Activated naive CD8-positive, alpha-beta T cell treated with anti-CD3 and anti-CD28 coated beads, Interleukin-2, amount 10 ng/mL, durations not matched to agents 7 days and 5 days (primary cell): ENCODE measurements at places on chromosomes 1 and 21. TPM values are rescaled to one million over a fixed set of nuclear protein-coding genes. Genes with fewer than 3 reads are reported as not detected.
A peak's percentile ranks its signal among the peaks of the same experiment; 100 is the strongest.

The ZNF695 gene
- 0.40 TPM for total RNA-seq

The RUNX1 gene
- total RNA-seq = 29.7 TPM

GRCh38 chr1:111214074-111214801, 13.3 kb upstream of the CHI3L2 start:
- DNase-seq = peak; percentile 43
- H3K36me3 ChIP-seq = peaks cover 6% of the 10 kb centered on the region
- H3K27me3 ChIP-seq = no peaks in the 10 kb centered on the region
- peak overlapping the region; percentile 84 for H3K4me3 ChIP-seq
- H3K27ac ChIP-seq = peak overlapping the region; percentile 89

DNA sequence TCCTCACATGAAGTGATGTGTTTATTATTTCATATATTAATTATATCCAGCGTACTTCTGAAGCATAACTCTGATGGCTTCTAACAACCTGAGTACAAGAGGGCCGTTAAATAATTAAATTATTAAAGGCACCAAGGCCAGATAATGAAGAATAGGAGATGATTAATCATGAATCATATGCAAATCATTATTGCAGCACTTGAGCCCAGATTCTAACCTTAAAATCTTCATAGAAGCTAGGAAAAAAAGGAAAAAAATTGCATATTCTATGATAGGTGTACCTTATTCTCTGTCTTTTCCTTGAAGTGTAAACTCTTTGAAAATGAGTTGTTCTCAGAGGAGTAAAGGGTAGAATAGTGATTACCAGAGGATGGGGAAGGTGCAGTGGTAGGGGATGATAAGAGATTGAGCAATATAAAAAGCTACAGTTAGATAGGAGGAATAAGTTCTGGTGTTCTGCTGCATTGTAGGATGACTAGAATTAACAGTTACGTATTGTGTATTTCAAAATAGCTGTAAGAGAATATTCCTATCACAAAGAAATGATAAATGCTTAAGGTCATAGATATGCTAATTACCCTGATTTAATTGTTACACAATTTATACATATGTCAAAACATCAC, 51.1 kb downstream of the SWT1 start:
- no peak overlapping the region for H3K27ac ChIP-seq
- H3K4me1 ChIP-seq = no peaks in the 10 kb centered on the region
- DNase-seq = no peak

GRCh38 chr1:228323401-228323800, 83.2 kb downstream of the TRIM11 start:
- H3K36me3 ChIP-seq = peaks cover 9% of the 10 kb centered on the region
- H3K27me3 ChIP-seq = no peaks in the 10 kb centered on the region
- DNase-seq = peak; percentile 12
- no peaks in the 10 kb centered on the region for H3K4me1 ChIP-seq
- no peak overlapping the region for H3K4me3 ChIP-seq

DNA sequence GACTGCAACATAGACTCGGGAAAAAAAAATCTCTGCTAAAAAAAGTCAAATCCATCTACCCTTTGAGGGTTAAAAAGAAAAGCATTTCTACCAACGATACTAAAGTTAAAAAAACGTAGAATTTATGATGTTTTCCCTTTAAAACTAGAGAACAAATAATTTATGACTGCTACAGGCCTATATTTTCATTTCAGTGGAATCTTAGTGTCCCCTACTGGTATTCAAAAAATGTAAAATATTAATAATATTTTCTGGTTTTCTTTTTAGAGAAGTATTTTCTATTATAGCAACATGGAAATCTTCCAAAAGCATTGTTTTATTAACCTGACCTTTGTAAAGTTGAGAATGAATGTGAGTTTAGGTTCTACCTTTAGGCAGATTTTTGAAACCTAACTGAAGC, 1582.2 kb downstream of the MRPL39 start:
- peaks cover 3% of the 10 kb centered on the region for H3K27me3 ChIP-seq
- H3K27ac ChIP-seq = no peak overlapping the region
- H3K36me3 ChIP-seq = no peaks in the 10 kb centered on the region
- H3K4me3 ChIP-seq = no peak overlapping the region
- H3K4me1 ChIP-seq = no peaks in the 10 kb centered on the region

The GNAT2 gene
- not detected for total RNA-seq

The CD1E gene
- total RNA-seq = not detected

DNA sequence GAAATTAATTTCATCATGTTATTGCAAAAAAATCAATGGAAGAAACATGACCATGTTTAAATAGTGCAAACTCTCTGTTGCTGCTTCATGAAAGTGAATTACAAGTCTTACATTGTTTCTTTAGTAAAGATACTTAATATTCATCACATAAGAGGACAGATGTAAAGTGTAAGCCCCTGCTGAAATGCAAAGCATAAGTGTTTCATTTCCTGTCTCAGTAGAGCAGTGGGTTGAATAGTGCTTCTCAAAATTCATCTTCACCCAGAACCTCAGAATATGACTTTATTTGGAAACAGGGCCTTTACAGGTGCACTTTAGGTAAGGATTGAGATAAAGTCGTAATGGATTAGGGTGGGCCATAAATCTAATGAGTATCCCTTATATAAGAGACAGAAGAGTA, 738.4 kb upstream of the RGS18 start:
- no peak for DNase-seq
- no peak overlapping the region for H3K4me3 ChIP-seq
- H3K4me1 ChIP-seq = no peaks in the 10 kb centered on the region
- no peaks in the 10 kb centered on the region for H3K27me3 ChIP-seq
- H3K27ac ChIP-seq = no peak overlapping the region

The IFI44 gene
- 180 TPM for total RNA-seq

DNA sequence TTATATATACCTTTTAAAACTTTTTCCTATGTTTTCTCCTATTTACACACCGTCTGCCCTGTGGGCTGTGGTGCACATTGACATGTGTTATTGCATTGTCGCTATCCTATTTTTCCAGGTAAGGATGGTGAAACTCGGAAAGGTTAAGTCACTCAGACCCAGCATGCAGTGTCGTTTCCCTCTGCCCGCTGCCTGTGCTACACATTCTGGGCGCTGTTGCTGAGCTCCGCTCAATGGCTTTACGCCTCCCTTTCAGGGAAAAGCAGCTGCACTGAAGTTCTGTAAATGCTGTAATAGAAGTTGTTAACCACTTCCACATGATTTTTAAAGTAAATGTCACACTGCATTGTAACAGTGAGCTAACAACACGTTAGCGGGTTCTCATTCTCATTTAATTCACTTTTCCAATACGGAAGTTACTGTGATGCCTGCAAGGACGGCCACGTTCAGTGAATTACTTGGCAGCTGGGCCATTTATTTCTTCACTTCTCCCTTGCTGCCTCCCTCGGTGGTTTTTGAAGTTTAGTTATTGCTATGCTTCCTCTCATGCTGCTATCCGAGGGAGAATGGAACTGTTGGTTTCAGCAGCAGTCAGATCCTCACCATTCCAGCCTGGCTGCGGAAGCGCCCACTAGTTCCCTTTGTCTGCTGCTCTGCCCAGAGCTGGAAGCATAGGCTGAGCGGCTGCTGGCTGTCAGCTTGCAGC, 288.7 kb downstream of the SPATA17 start:
- no peak for DNase-seq
- no peak overlapping the region for H3K4me3 ChIP-seq
- H3K4me1 ChIP-seq = no peaks in the 10 kb centered on the region

The PDPN gene
- not detected for total RNA-seq

GRCh38 chr21:29245104-29245643, 53.5 kb upstream of the BACH1 start:
- no peak for DNase-seq
- no peaks in the 10 kb centered on the region for H3K36me3 ChIP-seq
- peaks cover 7% of the 10 kb centered on the region for H3K4me1 ChIP-seq
- H3K4me3 ChIP-seq = no peak overlapping the region
- H3K27me3 ChIP-seq = no peaks in the 10 kb centered on the region
- no peak overlapping the region for H3K27ac ChIP-seq

- H3K36me3 ChIP-seq = peaks cover 16% of the 10 kb centered on the region
- DNase-seq = no peak
- no peaks in the 10 kb centered on the region for H3K27me3 ChIP-seq
- H3K4me3 ChIP-seq = no peak overlapping the region
These were observed 55.0 kb downstream of the TTC3 start for GRCh38 chr21:37128076-37128475.

- no peaks in the 10 kb centered on the region for H3K4me1 ChIP-seq
- DNase-seq = no peak
- H3K4me3 ChIP-seq = no peak overlapping the region
- no peaks in the 10 kb centered on the region for H3K36me3 ChIP-seq
These were observed 115.3 kb downstream of the CYYR1 start for GRCh38 chr21:26457817-26458216.

The FCRL4 gene
- total RNA-seq = not detected

GRCh38 chr1:99723251-99723650, 43.2 kb downstream of the FRRS1 start:
- no peaks in the 10 kb centered on the region for H3K4me1 ChIP-seq
- H3K27ac ChIP-seq = no peak overlapping the region
- no peaks in the 10 kb centered on the region for H3K27me3 ChIP-seq
- no peak overlapping the region for H3K4me3 ChIP-seq
- peaks cover 8% of the 10 kb centered on the region for H3K36me3 ChIP-seq
- DNase-seq = no peak

GRCh38 chr1:90475631-90476030, 241.5 kb downstream of the BARHL2 start:
- H3K27ac ChIP-seq = no peak overlapping the region
- DNase-seq = no peak
- H3K4me3 ChIP-seq = no peak overlapping the region
- H3K27me3 ChIP-seq = peaks cover 4% of the 10 kb centered on the region

The PLA2G2D gene
- total RNA-seq = not detected
